ENCODE measurements at places on chromosomes 7 and 10.

DNA sequence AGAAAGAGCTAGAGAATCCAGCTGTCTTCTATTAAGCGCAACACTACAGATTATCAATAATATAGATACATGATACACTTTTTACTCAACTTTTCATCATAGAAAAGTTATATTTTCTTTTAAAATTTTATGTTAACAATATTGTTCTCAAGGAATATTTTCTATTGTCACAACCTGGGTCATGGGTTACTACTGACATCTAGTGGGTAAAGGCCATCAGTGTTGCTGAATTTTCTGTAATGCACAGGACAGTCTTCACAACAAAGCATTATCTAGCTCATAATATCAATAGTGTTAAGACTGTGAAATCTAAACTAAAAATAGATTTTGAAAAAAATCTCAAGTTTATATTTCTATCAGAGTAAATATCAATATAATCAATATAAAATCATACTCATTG lies 209.8 kb downstream of the ZNF33B start:
- no peak for DNase-seq

DNA sequence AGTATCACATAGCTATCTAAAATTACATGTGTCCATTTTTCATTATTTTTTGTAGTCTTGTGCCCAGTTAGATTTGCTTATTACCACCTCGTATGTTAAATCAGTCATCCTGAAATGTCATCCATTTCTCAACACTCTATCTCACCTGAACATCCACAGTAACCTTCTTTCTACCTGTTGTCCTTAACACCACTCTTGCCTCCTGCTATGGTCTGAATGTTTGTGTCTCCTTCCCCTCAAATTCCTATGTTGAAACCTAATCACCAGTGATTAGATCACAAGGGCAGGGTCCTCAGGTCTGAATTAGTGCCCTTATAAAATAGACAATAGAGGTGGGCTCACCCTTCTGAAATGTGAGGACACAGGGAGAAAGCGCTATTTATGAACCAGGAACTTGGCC lies 80.2 kb upstream of the ASAH2 start:
- no peak for DNase-seq

DNA sequence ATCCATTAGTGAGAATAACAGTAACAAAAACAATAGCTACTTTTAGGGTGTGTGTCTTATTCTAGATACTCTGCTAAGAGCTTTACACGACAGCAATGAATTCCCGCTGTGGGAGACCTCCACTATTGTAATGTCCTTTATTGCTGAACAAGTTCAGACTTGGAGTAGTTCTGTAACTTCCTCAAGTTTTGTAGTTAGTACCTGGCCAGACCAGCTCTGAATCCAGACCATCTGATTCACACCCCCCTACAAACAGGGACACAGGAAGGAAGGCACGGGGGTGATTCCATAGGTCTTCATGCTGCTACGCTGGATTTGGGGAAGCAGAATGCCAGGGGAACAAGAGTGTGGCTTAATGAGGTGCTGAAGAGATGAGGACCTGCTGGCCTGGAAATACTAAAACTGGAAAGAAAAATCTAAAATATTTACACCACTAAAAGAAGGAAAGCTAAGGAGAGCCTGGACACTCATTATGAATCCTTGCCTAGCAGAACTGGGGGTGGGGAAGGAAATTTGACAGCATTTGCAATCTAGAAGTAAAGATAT lies 194.6 kb upstream of the TMEM72 start:
- DNase-seq: no peak

DNA sequence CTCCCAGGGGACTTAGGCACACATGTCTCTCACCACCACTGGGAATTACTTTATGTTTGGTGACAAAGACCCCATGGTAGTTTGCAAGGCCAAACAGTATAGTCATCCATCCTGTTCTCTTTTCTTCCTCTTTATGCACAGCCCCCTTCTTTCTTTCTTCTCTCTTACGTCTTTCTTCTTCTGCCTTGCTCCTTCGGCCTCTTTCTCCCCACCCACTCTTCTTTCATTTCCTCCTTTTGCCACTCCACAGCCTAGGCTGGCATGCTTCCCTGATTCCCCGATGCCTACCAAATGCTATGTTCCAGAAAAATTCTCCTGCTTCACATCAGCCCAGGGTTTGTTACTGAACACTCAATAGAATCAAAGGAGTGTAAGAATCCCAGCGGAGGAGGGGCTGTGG lies 62.4 kb upstream of the MKLN1 start:
- no peak for DNase-seq

DNA sequence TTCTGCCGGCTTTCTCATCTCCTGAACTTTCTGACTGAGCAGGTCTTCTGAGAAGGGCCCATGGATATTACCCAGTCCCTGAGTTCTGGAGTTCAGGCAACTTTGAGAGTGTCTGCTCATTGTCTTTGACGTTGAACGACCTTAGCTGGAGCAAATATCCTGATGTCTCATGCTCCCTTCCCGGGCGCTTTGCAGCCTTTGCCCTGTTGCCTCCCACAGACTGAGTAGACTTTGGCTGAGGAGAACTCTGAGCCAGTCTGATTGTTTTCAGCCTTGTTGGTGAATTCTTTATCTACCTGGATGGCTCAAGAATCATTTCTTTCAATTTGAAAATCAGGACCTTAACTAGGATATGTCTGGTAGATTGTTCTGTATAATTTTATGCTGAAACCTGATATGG lies 353.7 kb downstream of the GLRX3 start:
- DNase-seq: no peak

DNA sequence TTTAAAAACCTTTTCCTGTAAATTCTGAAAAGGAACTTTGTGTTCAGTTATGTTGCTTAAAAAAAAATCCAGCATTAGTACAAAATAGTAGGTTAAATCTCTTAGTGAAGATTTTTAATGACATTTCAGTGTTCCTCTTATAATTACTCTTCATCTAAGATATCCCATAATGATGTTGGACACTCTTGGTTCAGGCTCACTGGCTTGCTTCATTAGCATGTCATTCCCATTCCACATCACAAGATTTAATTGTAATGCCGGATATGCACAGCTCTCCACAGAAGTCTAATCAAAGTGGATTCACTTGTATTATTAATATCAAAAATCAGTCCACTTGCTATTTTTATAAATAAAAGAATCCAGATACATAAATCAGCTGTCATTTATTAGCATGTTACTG lies 180.0 kb upstream of the MDFIC start:
- no peak for DNase-seq

GRCh38 chr7:150388709-150389531 lies 9.8 kb downstream of the ZNF775 start:
- DNase-seq: no peak

GRCh38 chr7:101428093-101428866 lies 65.6 kb downstream of the COL26A1 start:
- DNase-seq: no peak

DNA sequence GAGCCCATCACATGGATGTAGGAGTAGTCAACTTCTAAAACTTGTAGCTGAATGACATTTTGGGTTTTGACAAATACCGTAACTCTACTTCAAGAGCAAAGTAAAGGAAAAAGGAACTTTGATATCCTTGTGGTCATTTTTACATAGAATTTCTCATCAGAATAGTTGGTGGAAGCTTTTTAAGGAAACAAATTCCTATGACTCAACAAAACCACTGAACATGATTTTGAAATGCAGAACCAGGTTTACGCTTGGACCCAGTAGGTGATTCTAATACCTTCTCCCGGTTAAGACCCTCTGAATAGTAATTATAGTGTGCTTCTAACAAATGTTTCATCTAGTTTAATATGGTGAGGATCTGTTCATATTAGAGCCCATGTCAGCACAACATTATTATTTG lies 307.8 kb downstream of the GPR37 start:
- no peak for DNase-seq

DNA sequence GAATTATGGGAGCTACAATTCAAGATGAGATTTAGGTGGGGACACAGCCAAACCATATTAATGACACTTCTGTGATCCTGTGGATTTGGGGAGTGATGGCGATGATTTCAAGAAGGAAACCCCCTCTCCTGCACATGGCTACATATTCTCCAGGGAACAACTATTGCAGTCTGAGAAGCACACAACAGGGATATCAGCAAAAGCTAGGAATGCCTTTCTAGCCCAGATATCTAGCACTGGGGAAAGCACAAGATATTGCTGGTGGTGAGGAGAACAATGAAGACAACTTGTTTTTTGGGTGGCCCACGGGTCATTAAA lies 24.3 kb downstream of the EPDR1 start:
- DNase-seq: no peak

DNA sequence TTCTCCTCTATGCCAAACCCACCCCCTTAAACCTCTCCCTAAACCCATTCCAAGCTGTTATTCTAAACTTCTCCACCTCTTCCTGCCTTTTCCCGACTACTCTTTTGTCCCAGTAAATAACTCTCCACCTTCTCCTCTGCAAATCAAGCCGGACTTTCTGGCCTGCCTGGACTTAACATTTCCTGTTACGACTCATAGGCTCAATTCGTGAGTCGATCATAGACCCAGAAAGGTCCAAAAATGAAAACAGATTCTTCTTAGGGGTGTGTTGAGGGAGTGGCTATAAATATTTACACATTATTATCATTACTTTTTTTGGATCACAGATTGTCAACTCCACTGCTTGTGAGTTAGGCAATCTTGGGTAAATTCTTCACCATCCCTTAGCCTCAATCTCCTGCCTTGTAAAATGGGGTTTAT lies 59.0 kb upstream of the HABP2 start:
- DNase-seq: no peak

DNA sequence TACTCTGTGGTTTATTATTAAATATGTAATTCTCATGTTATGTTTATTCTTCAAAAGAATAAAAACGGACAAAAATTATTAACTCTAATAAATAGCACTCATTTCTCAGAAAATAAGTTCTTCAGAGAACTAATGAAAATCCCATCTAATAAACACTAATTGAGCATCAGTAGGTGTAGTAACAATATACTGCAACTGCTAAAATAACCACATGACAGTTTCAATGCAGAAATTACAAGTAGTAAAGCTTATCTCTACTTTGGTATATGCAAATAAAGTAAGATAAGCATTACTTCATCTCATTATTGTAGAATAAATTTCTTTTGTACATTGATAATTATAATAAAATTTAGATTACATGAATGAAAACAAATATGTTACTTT lies 56.4 kb upstream of the DKK1 start:
- DNase-seq: no peak

DNA sequence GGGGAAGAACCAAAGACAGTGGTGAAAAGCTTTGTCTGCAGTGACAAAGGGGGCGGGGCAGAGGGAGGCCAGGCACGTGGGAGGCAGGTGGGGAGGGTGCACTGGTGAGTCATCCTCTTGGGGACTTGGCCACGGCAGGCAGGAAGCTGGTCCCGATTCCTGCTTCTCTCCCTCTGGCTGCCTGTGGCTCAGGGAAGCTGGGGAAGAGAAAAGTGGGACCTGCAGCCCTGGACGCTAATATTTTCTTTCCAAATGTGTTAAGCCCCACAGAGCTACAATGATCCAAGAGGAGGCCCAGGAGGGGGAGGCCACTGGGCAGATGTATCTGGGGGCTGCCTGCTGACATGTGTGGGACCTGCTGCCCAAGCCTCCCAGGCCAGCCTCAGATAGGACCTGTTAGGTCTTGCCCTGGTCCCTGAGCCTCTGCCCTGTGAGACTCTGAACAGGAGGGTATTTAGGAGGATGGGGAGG lies 231.8 kb downstream of the KCNMA1 start:
- DNase-seq: no peak

DNA sequence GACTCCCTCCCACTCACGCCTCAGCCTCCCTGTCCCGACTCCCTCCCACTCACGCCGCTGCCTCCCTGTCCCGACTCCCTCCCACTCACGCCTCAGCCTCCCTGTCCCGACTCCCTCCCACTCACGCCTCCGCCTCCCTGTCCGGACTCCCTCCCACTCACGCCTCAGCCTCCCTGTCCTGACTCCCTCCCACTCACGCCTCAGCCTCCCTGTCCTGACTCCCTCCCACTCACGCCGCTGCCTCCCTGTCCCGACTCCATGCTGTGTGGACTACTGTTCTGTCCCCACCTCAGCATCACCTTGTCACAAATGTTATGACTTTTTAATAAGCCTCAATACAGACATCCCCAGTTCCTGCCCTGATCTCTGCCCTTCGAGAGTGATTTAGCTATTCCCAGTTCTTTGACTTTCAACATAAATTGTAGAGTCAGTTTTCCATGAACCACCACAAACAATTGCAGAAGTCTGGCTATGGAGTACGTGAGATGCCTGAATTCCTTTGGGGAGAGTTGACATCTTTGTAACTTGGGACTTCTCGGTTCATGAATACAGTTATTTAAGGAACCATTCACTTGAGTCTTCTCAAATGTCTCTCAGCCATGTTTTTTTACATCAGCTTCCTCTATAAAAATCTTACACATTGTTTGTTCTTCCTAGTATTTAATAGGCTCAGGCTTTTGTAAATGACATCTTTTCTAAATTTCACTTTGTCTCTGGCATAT lies 71.9 kb downstream of the FOXL3 start:
- DNase-seq: no peak

DNA sequence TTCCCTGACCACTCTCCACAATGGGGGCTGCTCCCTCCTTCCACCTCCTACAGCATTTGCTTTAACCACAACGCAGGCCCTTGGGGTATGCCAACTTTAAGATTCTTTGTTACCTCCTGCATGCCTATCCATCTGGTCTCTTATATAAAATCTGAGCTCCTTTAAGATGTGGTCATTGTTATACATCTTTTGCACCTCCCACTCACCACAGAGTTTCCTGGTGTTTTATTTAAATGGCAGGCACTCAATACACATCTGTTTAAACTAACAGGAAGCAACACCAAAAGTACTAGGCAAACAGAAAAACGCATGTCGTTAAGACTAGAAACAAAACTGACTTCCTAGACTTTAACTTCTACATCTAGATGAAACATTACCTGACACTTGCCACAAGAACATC lies 36.3 kb downstream of the SLC25A13 start:
- DNase-seq: no peak

- DNase-seq: no peak
Observed at GRCh38 chr10:15455456-15455855, 84.4 kb upstream of the FAM171A1 start.

- DNase-seq: no peak
Observed at GRCh38 chr10:96288151-96288621, 16.0 kb upstream of the DNTT start.

DNA sequence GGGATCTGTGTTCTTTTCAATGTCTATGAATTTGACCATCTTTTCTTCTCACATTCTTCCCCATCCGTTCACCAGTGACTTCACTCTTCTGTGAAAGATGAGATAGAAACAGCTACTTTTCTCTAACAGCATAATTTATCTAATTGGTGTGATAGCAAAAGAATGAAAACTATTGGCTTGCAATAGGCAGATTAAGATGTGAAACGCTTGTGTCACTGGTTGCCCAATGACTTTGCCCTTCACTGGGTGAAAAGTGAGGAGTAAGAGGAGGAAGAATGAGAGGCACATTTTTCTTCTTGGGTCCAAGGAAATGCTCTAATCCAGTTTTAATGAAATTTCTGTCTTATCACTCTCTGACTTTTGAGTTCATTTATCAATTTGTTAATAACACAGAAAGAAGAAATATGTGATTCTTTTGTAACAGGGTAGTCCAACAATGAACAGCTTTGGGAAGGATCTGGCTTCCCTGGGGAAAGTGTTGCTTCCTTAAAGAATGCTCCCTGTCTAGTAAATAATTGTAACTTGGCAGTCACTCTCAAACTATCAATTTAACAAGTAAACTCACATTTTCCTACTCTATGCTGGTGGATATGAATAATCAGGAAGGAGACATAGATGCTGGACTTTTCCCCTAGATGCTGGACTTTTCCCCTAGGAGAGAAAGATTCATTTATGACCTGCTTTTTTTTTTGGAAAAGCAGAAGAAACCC lies 35.1 kb downstream of the BET1 start:
- no peak for DNase-seq

Measured in activated CD4-positive, CD25-positive, alpha-beta regulatory T cell treated with anti-CD3 and anti-CD28 coated beads, Interleukin-2, amount 50 U/mL, for 72 hours (primary cell).